Omental fat pad (tissue), 4 donors: ENCODE measurements at places on chromosomes 6 and 20.

DNA sequence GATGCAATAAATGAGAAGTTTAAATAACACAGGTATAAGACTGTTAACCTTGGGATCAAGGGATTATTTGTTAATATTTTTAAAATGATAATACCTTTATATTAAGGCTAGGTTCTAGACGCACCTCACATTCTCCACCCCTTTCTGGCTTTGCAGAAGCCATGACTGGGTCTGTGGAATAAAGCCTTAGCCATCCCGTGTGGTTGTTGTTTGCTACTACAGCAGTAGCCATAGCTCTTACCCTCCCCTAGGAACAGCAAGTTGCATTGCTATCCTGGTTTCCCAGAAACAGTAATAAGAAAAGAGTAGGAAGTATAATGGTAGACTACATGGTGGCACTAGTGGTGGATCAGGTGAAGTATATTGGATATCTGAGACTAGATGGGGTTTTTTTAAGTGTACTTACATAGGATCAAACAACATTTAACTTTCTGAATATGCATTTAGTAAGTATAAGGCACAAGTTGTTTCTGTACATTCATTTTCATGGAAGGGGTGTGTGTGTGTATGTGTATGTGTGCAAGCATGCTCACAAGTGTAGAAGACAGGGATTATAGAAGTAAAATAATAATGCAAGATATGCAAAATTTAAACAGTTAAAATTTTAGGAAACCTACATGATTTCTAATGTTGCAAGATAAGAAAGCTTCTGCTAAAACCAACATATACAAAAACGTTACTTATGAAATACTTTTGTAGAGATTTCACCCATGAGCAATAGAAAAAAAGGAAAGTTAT, 384.2 kb downstream of the PRKN start:
- DNase-seq, result no peak

- DNase-seq, result no peak
Observed at GRCh38 chr6:51098791-51099190, 280.1 kb downstream of the TFAP2B start.

DNA sequence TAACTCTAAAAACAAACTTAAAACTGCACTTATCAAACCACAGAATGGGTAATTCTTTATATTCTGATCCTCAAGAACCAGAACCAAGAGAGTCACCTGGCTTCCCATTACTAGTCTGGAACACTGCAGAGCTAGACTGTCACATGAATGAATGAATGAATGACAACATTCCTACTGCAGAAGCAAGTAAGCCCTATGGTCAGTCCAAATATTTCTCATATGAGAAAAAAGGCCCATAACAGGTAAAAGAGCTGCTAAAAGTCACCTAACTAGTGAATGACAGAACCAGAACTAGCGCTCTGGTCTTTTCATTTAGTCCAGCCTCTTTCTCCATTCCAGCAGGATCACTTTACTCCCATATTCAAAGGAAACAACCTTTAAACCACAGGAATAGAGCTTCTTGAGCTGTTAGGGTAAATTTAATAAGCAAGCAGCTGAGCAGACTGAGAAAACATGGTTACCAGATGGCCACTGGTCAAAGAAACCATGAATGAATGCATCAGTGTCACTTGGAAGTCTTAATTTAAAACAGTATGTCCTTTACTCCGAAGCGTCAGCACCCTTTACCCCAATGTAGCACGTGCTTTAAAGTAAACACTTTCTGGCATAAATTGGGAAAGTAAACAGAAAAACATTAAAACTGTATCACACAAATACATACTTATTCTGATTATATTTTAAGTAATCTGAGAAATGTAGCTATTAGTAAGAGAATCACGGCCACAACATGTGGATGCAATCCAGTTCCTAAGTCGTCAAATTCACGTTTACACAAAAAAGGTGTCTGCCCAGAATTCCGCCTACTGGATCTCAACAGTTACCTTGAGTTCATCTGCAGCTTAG, 1.4 kb downstream of the PREP start:
- no peak for DNase-seq

GRCh38 chr6:110527516-110527915, 51.1 kb upstream of the SLC22A16 start:
- DNase-seq, result no peak

- no peak for DNase-seq
Observed at GRCh38 chr6:153087436-153087835, 43.6 kb downstream of the RGS17 start.

DNA sequence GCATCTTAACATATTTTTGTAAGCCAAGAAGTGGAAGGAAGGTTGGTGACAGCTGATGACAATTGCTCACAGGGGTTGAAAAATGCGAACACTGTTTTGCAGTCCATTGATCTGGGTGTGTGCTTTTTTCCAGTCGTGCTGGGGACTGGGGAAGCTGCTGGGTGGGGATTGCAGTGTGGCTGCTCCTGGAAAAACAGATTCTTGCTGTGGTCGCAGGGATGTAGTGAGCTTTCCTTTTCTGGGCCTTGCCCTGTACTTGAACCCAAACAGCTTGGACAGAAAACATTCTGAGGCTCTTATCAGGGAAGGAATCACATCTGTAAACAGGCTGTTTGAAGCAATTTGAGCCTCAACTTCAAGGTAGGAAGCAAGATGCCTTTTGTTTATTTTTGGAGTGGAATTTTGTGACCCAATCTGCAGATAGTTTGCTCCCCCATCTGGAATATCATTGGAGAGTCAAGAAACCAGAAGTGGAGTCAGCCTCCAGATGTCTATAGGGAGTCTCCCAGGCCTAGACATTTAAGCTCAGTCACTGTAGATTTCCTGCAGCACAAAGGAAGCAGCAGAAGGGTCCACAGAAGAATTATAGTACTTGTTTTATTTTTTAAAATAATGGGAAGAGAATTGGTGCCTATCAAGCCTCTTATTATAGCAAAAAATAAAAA, 279.2 kb upstream of the FERMT1 start:
- no peak for DNase-seq
